AG10803 (cell line): ENCODE measurements at places on chromosomes 5 and 9.

DNA sequence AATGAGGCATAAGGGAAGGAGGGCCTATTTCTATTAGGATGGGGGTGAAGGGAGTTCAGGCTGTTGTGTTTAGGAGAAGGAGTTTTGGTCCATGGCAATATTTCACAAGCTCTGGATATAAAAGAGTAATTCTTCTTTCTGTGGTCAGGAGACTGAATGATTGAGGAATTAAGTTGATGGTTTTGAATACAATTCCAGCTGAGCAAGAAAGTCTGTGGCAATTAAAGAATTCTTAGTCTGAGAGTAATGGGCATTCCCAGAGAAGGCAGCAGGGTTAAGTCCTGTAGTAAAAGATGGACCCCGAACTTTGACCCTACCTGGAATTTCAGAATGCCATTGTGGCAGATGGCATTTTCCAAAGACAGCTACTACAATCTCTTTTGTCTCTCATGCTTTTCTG is 202.6 kb downstream of the TLE4 start:
- peak; percentile 17 for DNase-seq

GRCh38 chr5:79255786-79256557 is 20.0 kb downstream of the JMY start:
- DNase-seq, result peak; percentile 32

- DNase-seq, result no peak
These were observed 158.6 kb downstream of the GHR start for GRCh38 chr5:42581845-42582244.

GRCh38 chr9:92774274-92774673 is 9.6 kb upstream of the BICD2 start:
- DNase-seq, result peak; percentile 98

GRCh38 chr9:94632737-94633136 is 6.6 kb downstream of the FBP1 start:
- peak; percentile 57 for DNase-seq

GRCh38 chr5:36756848-36757247 is 119.7 kb upstream of the NIPBL start:
- DNase-seq, result no peak

DNA sequence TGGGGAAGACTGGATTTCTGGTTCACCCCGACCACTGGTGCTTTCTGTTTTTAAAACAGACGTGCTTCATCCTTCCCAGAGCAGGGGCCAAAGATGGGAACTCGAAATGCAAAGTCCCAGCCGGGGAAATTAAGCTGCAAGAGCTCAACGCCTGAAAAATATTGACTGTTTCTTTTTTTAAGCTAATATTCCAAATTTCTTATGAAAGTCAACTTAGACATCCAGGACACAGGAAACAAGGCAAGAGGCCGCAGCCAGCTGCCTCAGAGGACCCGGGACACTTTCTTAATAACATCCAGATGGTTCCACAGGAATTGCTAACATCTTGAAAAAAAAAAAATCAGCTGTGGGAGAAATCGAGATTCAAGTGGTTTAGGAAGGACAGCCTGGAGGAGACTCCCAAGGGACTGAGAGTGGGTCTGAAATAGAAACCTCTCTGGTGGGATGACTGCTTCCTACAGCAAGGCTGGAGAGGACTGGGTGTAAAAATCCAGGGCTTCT is 144.9 kb downstream of the FGF1 start:
- DNase-seq, result peak; percentile 95

DNA sequence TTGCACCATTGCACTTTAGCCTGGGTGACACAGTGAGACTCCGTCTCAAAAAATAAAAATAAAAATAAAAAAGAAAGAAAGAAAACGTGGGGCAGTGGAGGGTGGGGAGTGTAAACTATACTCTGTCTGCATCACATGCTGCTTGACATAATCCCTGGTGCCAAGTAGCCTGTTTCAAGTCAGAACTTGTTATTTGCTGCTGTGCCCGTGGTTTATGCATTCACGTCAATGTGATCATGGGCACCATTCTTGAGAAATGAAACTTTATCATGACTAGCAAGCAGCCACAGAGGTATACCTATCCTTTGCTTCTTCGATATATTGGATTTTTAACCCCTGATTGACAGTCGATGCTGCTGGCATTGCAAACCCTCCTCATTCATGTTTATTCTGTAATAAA is 4.1 kb upstream of the SMU1 start:
- DNase-seq, result no peak

DNA sequence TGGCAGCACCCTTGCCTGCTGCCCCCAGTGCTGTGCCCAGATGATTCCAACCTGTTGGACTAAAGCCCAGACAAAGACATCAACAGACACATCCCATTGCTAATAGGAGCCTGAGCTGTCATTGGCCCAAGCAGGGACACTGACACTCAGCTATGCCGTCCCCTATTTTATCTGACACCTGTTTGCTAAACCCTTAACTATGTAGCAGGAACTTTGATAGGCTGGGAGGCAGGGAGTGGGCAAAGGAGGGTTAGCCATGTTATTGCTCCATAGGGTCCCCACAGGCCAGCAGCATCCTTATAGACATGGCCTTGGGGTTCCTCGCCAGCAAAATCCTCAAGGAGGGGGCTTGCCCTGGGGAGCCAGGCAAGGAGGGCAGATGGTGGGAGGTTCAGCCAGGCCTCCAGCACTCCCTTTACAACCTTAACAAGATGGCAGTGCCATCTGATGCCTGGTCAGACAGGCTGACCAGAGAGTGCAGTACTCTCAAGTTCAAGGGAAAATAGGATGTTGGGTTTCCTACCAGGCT is 50.4 kb upstream of the CDKN2AIPNL start:
- no peak for DNase-seq

DNA sequence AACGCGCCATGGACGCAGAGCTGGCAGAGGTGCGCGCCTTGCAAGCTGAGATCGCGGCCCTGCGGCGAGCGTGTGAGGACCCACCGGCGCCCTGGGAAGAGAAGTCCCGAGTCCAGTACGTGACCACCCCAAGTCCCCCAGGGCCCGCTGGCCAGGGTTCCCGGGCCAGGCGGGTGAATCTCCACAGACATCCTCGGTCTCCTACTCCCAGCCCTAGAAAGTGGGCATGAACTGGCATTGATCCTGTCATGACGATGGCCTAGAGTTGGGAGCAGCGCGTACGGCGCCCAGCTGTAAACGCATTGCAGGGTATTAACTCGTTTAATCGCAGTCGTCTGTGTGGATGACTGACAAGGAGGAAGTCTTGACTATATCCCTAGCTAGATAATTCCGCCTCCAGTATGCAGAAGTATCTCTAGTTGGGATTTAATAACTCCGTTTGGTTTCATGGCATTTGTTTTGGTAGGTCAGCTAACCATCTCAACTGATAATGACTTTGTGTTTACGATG is 293 bp downstream of the CENPP start:
- no peak for DNase-seq

DNA sequence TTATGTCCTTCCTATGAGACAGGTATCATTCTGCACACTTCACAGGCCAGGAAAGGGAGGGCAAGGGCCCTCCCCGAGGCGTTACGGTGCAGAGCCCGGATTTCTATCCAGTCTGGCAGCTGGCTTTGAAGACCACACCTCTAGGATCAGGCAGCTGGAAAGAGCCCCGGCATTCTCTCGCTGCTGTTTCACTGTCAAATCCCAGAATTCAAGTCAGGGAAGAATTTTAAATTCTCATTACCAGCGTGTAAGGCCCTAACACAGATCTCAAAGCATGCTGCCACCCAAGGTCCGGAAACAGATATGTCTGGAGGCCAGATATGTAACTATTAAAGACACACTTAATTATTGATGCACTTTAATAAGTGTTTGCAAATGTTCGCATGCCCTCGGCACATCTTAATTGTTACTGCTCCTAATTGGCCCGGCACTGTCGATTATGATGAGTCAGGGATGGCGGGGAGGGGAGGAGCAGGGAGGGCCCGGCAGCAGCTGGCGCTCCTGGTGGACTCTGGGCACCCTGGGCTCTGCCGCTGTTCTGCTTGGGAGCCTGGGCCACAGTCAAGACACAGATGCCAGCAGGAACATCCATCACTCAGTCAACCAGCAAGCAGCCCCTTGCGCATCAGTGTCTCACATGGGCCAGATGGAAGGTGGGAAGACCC is 76.3 kb upstream of the BARHL1 start:
- no peak for DNase-seq
